ENCODE measurements at places on chromosomes 2 and 18. TPM values are rescaled to one million over a fixed set of nuclear protein-coding genes. Genes with fewer than 3 reads are reported as not detected.

Gene THSD7B
- not detected for total RNA-seq

Gene SESTD1
- total RNA-seq, result 20.4 TPM

Gene SOCS6
- total RNA-seq, result 26.9 TPM

Gene MARCHF7
- 124 TPM for total RNA-seq

Gene ABHD1
- total RNA-seq, result not detected

Gene CCDC121
- total RNA-seq, result 1.8 TPM

Gene FASTKD2
- total RNA-seq, result 21.0 TPM

Gene FZD7
- total RNA-seq, result 0.16 TPM

Gene MYO3B
- total RNA-seq, result not detected

Gene CHRNG
- not detected for total RNA-seq

Gene SLC4A5
- not detected for total RNA-seq

Gene DSC2
- total RNA-seq, result 0.13 TPM

Gene GPBAR1
- 0.16 TPM for total RNA-seq

All from bladder microvascular endothelial cell (primary cell).